Fibroblast of lung (primary cell): ENCODE measurements at places on chromosomes 2 and 18.

DNA sequence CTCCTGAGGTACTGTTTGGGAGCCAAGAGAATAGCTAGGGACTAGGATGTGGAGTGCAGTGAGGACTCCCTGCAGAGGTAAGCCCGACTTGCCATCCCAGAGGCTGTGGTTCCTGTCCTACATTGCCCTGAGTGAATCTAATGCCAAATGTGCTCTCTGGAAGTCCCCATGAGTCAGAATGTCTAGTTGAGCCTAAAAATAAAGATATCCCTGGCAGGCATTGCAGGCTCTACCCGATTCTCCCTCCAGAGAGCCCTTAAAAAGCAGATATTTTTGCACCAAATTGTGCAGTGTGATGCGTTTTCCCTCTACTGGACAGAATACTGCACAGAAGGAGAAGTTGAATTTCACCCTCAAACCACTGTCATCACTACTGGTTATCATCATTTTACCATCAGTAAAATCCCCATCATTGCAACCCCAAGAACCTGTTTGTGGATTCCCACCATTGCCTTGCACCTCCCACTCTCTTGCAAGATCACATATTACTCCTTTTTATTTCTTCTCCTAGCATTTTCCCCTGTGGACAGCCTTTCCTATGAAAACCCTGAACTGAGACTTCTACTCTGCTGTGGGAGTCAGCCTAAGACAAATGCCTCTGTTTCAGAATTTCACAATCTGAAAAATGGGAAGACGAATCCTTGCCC is 98.0 kb downstream of the MARCHF4 start:
- DNase-seq, result peak; percentile 33

DNA sequence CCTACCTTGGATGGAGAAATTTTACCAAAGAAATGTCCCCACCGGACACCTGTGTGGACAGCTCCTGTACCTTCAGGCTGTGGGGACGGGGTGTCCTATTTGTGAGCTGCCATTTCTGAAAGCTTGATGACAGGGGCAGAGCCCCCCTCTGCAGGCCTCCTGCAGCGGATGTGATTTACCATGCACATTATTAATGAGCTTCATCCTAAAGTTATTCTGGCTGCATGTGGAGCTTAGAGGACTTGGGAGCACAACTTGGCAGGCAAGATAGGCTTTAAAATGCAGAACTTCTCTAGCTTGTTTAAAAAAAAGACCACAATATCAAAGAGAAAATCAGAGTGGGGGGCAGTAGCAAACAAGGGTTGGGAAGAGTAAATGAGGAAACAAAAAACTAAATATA is 350.0 kb upstream of the KLHL29 start:
- DNase-seq, result no peak

GRCh38 chr2:17482651-17483050 is 35.6 kb downstream of the RAD51AP2 start:
- peak; percentile 67 for DNase-seq

GRCh38 chr2:179177694-179178093 is 86.9 kb downstream of the SESTD1 start:
- no peak for DNase-seq

GRCh38 chr2:13260402-13260801 is 543.7 kb downstream of the TRIB2 start:
- DNase-seq, result no peak

DNA sequence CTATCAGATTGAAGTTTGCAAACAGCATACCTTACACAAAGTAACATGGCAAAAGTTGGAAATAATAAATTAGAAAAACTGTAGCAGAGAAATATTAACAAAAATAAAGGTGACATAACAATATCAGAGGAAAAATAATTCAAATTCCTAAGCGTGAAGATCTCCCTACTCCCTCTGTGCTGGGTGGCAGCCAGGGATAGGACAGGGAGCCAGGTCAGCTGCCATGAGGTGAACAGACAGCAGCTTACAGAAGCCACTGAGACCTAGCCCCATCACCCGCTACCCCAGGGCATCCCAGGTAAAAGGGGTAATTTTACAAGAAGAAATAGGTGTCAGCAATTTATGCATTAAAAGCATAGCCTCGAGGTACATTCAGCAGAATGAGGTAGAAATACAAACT is 423.8 kb upstream of the HS6ST1 start:
- DNase-seq, result no peak

DNA sequence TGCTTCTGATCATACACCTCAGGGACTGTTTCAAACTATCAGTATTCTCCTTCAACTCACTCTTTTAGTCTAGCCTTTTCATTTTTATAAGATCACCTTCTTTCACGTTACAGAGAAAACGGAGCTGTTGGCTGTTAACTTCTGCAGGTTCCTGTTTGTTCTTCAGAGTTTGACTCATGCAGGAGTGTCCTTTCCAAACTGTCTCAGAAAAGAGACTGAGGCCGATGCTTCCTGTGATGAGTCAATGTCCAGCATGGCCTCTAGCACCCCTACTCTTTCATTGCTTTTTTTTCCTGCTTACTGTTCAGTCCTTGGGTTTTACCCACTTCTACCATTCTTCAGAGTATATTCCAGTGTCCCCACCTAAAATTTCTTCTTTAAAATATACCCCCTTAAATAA is 240.8 kb upstream of the RGPD4 start:
- DNase-seq, result no peak

DNA sequence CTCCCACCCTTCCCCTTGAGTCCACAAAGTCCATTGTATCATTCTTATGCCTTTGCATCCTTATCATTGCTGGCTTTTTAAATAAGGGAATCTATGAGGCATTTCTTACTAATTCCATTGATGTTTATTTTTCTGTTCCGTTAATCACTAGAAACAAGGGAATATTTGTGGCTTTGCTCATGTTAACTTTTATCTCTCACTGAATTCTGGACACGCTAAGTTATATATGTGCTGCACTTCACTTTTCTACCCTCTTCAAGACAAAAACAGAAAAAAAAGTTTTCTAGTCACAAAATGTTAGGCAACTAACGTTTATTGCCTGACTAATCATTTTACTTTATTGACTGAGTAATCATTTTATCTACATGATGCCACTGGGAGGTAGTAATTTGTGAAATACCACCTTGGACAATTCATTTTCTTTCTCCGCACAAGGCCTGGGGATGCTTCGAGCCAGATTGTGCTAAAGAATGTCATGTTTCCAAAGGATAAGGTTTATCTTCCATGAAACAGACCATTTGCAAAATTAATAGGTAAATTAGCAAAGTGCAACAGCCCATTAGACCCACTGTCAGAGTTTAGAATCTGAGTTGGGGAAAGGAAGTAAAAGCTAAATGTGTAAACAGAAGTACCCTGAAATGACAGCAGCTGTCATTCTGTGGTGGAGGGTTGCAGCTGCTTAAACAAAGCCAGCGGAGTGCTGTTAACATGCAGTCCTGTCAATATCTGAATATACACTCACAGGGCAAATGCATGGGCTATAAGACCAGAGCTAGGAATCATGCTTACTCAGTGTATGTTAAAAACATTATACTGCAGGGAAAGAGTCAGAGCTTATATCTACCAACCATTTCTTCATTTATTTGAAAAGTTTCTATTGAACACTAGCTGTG is 658.7 kb downstream of the CNTNAP5 start:
- peak; percentile 22 for DNase-seq

- no peak for DNase-seq
These were observed 8.2 kb upstream of the SPOPL start for GRCh38 chr2:138493334-138493733.

- no peak for DNase-seq
These were observed 25.3 kb upstream of the SNTG2 start for GRCh38 chr2:925309-925708.

- no peak for DNase-seq
These were observed 196.0 kb upstream of the SLC39A10 start for GRCh38 chr2:195461010-195461409.
